Stimulated activated CD8-positive, alpha-beta memory T cell treated with anti-CD3 and anti-CD28 coated beads, Interleukin-2, amount 100 ng/mL, for 1 hour (primary cell): ENCODE measurements at places on chromosomes 7 and 10.

- no peak for DNase-seq
Measured at GRCh38 chr10:83982812-83983211, 156.5 kb upstream of the GHITM start.

DNA sequence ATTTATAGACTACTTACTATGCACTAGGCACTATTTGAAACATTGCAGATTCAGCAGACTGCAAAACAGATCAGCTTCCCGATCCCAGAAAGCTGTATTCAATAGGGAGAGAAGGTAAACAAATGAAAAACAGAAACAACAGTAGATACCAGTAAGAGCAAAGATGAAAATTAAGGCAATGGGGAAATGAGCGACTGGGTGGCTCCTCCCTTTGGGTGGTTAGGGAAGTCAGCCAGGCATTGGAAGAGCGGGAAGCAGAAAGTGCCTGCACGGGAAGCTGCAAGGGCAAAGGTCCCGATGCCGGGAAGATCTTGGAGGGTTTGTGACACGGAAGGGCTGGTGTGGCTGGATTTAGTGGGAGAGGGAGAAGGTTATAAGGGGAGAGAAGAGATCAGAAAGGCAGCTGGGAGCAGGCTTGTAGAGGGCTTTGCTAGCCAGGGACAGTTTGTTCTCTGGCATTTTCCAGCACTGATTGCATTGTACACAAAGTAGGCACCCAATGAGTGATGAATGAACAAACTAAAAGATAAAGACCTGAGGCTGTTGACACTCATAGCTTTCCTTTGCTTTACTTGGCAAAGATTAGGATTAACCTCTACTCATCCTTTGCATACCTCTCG, 67.8 kb downstream of the NAMPT start:
- no peak for DNase-seq

- no peak for DNase-seq
Measured at GRCh38 chr10:117553142-117553814, 10.7 kb downstream of the EMX2 start.

- DNase-seq, result no peak
Measured at GRCh38 chr10:31822616-31823318, 105.9 kb downstream of the ARHGAP12 start.

GRCh38 chr10:47458466-47459154, 25.3 kb downstream of the ANXA8 start:
- DNase-seq, result no peak

- DNase-seq, result peak; percentile 15
Measured at GRCh38 chr10:12484941-12485805, 135.8 kb downstream of the CAMK1D start.

DNA sequence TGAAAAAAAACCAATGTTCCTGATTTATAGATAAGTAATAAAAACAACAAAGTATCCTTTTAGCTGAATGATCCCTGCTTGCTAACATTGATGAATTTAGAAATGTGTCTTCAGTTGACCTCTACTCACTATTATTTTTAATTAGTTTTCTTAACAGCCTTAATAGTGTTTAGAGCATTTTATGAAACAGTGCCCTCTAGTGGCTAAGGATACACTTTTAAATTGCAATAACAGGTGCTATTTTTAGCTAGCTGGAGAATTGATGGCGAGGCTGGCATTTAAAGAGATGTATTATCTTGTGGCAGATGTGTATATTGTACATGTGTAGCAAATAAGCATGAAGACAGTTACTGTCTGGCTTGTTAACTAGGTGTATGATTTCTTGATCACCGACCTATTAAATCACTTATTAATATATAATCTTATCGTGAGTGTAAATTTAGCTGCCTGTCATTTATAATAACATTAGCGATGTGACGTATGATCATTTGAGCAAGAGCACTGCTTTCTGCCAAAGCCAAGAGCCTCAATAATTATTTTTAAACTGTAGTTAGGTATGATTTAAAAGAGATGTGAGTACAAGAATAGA, 451.9 kb downstream of the DPP6 start:
- no peak for DNase-seq

GRCh38 chr7:74202841-74203556, 6.8 kb upstream of the LAT2 start:
- no peak for DNase-seq

GRCh38 chr7:141433698-141434097, 117.5 kb upstream of the AGK start:
- DNase-seq, result no peak

GRCh38 chr7:67777119-67777518, 780.5 kb downstream of the TYW1 start:
- no peak for DNase-seq

- no peak for DNase-seq
Measured at GRCh38 chr10:124713679-124714255, 30.4 kb downstream of the FAM53B start.

DNA sequence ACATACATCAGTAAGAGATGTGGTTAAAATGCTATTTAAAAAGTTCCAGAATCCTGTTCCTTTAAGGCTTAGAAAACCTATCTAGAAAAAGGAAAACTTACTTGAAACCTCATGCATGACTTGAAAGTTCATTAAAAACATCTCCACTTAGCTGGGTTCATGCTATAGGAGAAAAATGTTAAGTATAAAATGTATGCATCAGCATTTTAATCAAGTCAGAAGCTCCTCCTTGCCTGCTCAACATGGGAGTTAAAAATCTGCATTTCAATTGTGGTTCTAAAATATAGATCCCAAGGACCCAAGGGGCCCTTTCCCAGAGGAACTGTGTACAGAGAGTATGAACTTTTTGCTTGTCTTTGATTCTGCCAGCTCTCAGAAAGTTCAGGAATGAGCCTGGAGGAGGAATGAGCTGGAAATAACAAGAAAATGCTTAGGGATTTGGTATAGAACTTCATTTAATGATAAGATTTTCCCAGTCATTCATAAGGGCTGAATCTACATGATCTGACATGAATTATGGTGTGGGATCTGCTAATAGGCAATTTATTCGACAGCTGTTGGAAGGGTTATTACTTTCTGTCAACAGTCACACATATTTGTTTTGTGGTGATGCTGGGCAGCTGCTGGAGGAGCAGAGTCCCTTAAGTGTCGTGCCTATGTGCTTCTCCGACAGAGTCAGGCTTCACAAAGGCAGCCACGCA, 85.6 kb upstream of the MTPN start:
- DNase-seq, result no peak

GRCh38 chr7:111226800-111227199, 135.9 kb downstream of the LRRN3 start:
- DNase-seq, result no peak

- DNase-seq, result no peak
Measured at GRCh38 chr10:51485668-51486067, 213.7 kb downstream of the CSTF2T start.

- no peak for DNase-seq
Measured at GRCh38 chr7:84536271-84536870, 341.8 kb upstream of the SEMA3A start.

DNA sequence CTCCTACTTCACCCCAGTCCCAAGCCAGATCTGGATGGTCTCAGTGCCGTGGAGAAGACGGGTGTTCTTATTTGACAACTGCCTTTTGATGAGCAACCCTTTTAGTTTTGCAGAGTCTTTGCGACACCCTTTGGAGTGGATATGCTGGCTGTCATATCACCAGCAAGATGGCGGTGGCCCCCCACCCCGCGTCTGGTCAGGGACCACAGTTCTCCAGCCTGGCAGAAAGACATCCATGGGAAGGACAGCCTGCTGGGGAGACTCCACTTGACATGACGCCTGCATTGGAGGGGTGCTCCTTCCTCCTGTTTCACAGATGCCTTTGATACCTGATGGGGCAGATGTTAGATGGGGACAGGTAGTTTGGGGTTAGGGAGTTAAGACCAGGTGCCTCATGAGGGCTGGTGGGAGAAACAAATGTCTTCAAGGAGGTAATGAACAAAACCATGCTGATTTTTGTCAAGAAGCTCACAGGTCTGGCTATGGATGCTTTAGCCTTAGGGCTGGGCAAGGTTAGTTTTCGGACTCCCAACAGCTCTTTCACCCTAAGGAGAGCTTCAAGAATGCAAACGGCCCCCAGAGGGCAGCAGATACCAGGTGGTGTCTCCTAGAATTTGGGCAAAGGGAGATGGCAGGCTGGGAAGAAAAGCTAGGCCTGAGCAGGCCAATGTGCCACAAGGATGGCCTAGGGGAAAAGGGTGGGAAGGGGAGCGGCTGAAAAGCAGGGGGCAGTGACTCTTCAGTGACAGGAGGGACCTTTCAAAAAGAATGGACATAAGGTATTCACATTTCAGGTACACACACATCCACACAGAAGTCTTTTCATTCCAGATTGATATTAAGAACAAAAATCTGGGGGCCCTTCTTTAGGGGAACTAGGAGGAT, 95.2 kb downstream of the CLEC2L start:
- no peak for DNase-seq

DNA sequence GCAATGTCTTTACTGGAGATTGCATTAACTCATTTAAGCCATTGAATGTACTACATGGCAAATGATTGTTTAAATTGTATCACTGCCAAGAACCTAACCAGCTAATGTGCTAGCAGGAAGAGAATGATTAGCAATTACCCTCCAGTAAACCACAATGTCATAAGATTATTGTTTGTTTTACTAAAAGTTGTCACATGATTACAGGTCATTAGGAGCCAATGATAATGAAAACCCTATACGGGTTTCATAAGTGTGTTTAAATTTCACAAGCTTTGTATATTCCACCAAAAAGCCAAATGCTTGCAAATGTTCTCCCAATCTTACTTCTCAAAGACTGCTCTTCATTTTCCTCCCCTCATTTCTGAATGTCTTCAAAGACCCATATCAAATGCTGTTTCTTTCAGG, 76.5 kb upstream of the PPP1R3C start:
- no peak for DNase-seq

DNA sequence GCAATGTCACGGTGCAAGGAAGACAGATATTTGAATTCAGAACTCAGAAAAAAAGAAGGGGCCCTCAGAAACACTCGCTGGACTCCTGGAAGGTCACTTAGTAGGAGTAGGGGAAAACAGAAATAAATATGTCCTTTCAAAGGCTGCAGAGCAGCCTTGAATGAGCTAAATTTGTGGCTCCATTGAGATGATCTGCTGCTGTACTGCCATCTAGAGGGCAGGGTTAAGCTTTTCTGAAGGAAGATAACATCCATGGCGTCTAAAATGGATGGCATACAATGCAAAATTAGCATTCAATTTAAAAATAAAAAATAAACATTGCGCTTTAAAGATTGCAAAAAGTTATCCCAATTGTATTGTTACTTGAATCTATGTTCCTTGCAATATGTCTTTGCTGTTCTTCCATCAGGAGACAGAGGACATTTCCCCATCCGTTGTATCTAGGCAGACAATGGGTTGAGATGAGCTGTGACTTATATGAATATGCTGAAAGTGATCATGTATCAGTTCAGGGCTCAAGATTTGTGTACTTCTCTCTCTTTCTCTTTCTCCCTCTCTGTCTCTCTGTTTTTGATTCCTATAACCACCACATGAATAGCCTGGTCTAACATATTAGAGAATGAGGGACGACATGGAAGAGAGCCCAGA, 642.2 kb downstream of the SH2D4B start:
- DNase-seq, result no peak

GRCh38 chr7:46715579-46715978, 794.5 kb upstream of the IGFBP3 start:
- DNase-seq, result no peak

DNA sequence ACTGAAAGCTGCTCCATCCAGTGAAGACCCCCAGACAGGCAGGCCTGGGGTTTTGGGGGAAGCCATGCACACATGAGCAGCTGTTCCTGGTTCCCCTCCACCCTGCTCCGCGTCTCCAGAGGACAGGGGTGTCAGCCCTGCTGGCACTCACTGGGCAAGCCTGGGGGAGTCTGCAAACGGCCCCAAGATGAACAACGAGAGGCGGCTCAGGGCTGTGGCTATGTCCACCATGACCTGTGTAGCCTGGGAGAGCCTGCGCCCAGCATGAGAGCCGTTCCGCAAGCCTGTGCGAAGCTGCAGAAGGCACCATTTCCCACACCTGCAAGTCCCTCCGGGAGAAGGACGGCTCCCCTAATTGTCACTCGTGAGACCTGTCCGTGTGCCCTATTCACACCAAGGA, 59.5 kb downstream of the DPYSL4 start:
- DNase-seq, result no peak

DNA sequence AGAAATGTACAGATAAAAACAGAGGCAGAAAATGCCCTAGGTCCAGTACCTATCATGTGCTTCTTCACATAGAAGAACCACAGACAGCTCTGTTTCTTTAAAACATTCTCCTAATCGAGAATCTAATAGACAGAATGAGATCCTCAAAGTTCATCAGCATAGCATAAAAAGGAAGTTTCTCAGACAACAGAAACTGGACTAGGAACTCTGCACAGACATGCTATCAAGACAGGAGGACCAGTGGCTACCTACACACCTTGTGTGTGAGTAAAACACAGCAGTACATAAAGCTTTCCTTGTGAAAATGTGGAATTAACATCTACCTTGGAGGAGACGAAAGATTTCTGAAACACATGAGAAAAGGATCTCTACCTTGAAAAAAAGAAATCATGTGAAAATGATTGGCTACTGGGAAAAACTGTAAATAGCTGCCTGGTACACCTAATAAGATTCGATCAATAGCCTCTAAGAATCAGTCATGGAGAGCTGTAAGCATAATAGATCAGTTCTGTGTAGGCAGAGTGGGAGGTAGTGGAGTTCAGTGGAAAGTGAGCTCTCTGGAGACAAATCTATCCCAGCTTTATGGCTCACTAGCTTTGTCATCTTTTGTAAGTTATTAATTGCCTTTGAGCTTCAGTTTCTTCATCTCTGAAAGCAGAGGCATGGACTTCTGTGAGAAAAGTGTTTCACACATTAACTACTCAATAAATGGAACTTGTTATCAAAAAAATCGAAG, 26.7 kb downstream of the ELAPOR2 start:
- no peak for DNase-seq

GRCh38 chr10:50395271-50395670, 144.0 kb upstream of the ASAH2 start:
- DNase-seq, result no peak

DNA sequence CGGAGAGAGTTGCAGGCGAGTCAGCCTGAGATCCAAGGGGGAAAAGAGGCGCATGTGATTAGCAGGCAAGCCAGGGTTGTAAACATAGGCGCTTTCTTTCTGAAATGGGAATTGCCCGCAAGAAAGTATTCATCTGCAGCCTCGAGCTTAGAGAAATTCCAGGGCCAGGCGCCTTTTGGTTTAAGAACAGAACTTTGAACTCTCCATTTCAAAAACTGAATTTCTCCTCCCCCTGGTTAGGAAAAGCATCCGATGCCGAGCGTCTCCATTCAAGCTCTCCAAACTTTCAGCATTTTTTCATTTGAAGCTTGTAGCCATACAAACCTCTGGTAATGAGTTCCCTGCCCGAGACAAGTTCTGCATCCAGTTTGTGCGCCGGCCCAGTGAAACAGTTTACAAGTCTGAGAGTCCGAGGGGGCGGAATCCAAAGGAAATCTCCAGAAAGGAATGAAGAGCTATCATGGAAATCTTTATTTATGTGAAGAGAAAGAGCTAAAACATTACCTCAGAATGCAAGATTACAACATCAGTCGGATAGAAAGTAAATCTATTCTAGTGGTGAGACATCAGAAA, 69.9 kb downstream of the FAM204A start:
- DNase-seq, result no peak

- DNase-seq, result no peak
Measured at GRCh38 chr10:89278034-89278535, 23.8 kb upstream of the IFIT2 start.

- DNase-seq, result no peak
Measured at GRCh38 chr10:96507044-96507443, 6.7 kb downstream of the TLL2 start.

GRCh38 chr10:77392851-77393250, 244.8 kb downstream of the KCNMA1 start:
- DNase-seq, result no peak
